ENCODE measurements at places on chromosomes 5 and 9.

- DNase-seq = no peak
Observed at GRCh38 chr5:61817472-61818326, 485.6 kb downstream of the ZSWIM6 start.

- DNase-seq = no peak
Observed at GRCh38 chr5:83512061-83512745, 40.7 kb downstream of the VCAN start.

DNA sequence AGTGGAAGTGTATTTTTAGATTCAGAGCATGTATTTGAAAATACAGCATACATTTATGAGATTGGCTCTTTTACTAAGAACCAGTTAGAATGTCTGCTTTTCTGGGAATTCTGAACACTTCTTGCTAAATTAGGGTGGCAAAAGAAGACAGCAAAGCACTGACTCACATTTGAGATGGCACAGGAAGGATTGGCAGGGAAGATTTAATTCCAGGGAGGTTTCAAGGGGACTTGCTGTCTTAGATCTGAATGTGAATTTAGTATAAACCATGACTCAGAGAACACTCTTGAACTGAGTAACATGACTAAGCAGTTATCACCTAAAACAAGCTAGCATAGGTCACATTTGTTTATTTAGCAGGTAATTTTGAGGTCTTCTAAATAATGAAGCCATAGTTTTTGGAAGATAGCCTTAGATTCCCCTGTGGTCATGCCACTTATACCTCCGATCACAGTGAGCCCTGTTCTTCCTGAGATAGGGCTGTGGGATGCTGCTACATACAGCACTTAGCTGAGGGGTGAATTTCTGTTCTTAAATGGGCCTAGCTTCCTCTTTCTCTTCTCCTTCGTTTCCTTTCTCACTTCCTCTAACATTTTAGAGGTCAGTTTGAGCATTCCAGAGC is 173.8 kb downstream of the PCSK1 start:
- DNase-seq = no peak

DNA sequence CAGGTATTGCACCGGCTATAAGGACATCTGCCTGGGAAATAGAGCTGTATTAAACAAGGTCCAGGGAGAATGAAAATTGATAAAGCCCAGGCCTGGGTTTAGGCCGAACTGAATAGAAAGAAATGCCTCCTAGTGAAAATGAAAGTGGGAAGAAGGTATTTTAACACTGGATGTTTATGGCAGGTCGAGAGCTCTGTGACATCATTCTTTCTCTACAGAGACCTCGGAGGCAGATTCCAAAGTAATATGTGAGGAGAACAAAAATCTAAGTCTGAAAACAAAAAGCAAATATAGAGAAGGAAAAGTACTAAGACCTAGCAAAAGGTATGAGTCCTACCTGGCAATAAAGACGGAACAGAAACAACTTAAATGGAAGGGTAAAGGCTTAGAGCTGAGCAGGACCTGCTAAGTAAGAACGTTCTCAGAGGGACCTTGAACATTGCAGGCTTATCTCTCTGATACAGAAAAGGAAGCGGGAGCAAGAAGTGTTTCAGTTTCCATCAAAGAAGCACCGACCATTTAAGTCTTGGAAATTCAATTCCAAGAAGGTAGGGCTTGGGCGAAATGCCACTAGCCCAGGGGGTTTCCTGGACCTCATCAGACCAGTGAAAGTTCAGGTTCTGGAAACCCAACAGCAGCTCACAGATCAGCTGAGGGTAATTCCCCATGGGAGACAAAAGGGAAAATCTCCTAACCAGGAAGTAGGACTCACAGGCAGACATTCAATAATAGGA is 80.0 kb downstream of the SUSD1 start:
- no peak for DNase-seq

- DNase-seq = no peak
Observed at GRCh38 chr9:114499528-114499927, 5.7 kb downstream of the WHRN start.

GRCh38 chr9:108568093-108568492 is 287.7 kb downstream of the ACTL7B start:
- no peak for DNase-seq

- DNase-seq = no peak
Observed at GRCh38 chr9:18238752-18239447, 235.1 kb upstream of the ADAMTSL1 start.

- no peak for DNase-seq
Observed at GRCh38 chr5:65192331-65192730, 289.4 kb downstream of the ADAMTS6 start.

DNA sequence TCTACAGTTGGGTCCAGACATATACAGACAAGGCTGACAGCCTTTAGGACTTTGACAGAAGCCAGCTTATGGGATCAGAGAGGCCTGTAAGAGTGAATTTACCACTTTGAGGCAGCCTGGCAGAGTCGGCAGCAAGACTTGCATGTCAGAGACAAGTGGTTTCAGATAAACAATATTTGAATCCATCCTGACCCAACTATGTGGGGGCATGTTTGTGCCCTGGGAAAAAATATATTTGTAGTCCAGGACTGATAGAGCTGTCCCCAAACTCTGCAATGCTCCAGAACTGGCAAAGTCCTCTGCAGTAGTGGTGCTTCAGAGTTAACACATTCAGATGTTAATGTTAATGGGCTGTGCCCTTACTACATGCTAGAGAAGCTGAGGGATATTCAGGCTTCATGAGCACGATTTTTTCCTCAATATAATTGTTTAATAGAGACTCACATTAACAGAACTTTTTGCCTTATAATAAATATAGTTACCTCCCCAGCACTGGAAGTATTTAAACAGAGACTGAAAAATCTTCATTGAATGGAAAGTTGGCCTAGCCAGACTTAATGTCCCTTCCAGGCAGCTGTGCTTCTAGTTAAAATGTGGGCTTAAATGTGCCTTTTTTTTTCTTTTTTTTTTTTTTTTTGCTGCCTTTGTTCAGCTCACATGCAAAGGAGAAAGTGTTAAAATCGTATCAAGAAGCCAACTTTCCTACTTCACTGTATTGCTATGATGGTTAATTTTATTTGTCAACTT is 42.9 kb downstream of the FEM1C start:
- no peak for DNase-seq

- DNase-seq = no peak
Observed at GRCh38 chr9:83936523-83936922, 15.3 kb upstream of the KIF27 start.

DNA sequence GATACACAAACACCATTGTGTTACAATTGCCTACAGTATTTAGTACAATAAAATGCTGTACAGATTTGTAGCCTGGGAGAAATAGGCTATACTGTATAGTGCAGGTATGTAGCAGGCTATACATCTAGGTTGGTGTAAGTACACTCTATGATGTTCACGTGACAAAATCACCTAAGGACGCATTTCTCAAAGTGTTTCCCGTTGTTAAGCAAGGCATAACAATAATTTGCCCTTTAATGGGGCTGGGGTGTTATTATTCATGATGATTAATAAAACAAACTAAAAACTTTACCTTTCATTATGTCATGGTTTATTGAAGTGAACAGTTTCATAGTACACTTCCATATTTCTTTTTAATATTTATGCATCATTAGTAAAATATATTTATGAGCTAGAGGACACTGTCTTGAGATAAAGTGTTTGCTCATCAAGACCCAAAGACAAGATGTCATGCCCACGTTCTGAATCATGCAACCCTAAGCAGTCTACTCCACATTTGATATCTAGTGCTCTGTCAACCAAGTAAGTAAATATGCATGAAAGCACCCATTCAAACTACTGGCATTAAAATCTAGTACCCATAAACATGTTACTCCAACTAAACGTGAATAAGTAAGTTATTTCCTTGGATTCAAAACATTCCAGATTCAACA is 220.5 kb downstream of the NR2F1-AS1 start:
- DNase-seq = no peak

DNA sequence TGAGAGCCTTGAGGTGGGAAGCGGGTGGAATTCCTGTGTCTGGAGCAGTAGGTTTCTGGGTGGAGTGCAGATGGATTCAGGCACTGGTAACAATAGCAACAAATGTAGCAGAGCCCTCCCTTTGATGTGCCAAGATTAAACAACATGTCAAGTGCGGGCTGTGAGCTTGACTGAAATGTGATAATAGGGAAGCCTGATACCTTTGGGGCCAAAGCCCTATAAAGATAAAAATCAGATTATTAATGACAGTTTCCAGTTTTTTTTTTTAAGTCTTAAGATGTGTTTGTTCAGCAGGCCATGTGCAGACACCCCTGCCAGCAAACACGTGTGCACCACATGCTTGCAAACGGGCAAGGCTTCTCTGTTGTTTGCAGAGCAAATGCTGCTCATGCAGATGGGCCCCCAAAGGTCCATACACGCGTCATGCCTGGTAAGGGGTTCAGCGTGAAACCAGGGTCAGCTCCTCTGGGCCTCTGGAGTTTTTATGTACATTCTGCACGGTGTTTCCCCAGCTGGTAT is 193.2 kb downstream of the GADD45G start:
- DNase-seq = no peak

DNA sequence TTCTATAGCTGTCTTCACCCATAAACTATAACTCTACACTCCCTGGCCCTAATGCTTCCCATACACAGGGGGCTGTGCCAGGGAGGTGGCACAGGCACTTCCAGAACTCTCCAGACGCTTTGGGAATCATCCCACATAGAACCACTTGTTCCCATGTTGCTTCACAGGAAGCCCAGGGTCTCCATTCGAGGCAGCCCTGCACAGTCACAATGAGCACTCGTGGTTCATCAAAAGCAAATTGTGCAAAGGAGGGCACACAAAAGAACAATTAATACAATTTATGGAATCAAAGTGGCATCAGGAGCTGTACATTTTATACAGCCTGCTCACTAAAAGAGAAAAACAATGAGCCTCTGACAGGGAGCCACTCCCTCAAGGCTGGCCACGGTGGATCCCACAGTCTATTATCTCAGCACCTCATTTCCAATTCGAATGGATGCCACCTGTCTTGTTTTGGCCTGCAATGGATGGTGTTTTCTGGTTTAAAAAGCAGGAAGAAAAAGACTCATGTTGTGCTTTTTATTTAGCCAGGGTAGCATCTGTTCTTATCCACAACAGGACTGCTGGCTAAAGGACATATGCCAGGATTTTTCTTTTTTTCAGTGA is 354.8 kb downstream of the ENC1 start:
- DNase-seq = no peak

GRCh38 chr5:40877371-40877988 is 31.8 kb upstream of the C7 start:
- no peak for DNase-seq

GRCh38 chr9:128819716-128820664 is 1.7 kb downstream of the ENDOG start:
- no peak for DNase-seq

GRCh38 chr9:75169623-75170022 is 81.3 kb downstream of the OSTF1 start:
- no peak for DNase-seq

- no peak for DNase-seq
Observed at GRCh38 chr5:173907686-173908371, 19.7 kb downstream of the CPEB4 start.

DNA sequence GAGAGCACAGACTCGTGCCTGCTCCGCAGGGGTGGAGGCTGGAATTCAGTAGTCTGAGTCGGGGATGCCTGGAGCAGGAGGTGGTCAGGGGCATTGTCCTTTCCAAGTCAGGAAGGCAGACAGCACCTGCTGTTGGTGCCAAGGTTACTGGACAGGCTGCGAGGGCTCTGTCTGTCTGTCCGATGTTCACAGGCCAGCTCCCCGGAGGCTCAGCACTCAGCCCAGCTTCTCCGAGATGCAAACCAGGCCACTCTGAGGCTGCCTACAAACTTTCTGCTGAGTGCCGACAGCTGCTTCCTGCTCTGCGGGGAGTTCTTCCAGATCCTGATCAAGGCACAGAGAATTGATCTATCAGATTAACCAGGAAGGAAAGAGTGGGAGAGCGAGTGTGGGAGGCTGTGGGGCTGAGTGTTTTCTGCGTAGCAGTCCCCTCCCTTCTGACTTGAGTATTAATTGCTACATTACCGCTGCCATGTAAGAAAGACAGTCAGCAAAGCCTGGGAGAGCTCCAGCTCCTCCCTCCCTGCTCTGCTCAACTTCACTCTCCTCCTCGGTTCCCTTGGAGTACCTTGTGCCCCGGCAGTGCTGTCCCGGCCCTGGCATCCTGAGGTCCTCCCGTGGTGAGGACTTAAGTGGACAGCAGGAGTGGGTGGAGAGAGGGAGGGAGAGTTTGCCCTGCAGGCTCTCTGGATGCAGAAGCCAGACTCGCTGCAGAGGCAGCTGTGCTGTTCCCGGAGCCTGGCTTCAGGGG is 36.0 kb downstream of the KCNMB1 start:
- no peak for DNase-seq

DNA sequence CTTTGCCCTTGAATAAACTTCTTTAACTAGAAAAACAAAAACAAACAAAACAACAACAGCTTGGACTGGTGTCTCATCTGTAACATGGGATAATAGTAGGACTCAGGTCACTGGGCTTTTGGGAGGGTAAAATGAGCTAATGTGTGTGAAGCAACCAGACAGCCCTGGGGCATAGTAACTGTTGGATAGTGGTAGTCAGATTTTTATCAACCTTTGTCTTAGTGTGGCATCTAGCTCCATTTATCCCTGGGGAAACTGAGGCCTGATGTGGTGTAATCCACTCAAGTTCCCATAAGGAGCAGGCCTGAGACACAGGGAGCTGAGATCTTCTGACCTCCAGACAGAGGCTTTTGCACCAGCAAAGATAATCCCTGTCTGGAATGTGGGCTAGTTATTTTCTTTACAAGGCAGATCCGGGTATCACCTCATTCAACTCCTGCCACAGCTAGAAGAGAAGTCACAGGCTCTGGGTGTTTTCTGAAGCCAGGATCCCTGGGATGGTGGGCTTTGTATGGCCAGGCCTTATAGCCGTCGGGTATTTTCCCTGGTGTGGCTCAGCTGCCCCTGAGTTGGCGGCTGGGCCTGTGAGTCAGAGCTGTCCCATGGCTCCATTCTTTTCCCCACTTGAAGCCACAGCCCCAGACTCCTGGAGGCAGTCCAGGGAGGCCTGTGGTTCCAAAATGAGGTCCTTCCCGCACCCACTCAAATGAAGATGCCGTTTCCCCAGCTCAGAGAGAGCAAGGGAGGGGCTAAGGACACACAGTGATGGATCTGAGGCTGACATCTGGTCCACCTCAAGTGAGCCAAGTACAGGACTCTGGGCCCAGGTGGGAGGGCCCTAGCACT is 26.1 kb upstream of the CSF1R start:
- no peak for DNase-seq

GRCh38 chr9:121286973-121287741 is 19.2 kb downstream of the GSN start:
- peak; percentile 97 for DNase-seq

DNA sequence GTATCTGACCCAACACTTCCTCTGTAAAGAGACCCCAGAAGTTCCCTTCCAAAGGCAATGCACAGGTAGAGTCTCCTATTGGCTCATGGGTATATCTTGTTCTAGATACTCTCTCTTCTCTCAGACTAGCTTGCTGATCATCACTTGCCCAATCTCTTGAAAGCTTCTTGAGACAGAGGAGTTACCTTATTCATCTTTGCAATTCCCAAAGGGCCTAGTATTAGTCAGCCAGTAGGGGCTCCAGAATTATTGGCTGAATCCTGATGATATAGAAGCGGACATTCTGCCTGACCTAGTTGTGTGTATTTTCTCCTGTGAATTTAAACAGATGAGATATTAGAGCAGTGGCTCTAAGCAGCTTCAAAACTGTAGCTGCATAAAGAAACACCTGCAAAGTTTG is 304.0 kb upstream of the KLF4 start:
- no peak for DNase-seq

- DNase-seq = no peak
Observed at GRCh38 chr9:127223266-127223665, 41.3 kb upstream of the GARNL3 start.

All from SW 1271 (cell line).